ENCODE measurements at places on chromosomes 3 and 15.

DNA sequence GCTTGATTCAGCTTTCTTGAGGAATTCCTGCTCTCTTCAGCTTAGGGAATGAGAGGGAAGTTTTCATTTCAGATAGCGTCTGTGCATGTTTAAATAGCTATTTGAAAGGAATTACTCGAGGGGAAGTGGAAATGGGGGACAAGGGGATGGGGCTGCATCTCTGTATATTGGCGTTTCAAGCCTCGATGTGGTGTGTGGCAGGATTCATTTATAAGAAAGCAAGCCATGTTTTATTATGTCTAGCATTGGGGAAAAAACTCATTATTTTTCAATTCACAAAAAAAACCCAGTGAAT lies 1.0 kb downstream of the ATP2C1 start:
- DNase-seq, result no peak

DNA sequence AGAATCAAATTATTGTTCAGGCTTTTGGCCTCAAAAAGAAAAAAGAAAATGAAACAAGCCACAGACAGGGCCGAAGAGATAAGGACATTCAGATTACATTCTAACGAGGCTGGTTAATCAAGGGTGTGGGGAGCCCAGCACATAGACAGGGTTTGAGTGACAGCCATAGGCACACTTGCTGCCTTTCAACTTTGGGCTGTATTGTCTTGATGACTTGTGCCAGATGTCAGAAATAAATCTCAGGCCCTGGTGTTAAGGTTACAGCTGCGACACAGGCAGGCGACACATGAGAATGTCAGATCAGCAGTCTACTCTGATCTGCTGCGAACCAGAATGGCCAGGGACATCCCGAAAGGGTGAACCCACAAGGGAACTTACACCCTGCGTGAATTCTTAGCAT lies 231.2 kb upstream of the ARRDC4 start:
- no peak for DNase-seq

- no peak for DNase-seq
Observed at GRCh38 chr3:71240034-71240433, 343.5 kb downstream of the FOXP1 start.

DNA sequence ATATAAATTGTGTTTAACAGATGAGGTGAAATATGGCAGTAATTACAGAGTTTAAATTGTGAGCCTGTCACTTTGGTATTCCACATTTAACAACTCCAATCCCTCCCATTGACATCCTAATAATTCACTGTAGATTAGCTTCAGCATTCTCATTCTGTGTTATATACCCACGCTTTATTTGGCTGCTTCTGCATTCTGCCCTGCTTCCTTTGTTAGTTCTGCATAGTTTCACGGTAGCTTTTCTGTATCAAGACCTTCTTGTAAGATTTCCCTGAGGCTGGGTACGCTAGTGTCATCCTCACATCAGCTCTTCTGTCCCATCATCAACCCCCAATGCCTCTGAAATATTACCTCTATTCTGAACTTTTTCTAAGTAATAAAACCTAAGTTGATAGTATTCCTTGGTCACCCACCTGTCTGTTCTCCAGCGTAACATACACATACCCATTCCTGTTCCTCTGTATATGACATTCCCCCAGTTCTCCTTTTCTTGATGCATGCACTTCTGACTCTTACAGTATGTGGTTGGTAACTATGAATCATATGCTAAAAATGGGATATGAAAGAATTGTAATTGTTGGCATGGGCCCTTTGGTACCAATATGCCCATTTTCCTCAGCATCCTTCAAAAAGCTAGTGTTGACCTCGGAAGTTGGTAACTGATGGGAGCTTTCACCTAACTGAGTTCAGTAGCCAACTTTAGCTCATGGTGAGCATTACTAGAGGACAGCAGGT lies 171.2 kb downstream of the KLHL25 start:
- DNase-seq, result no peak

DNA sequence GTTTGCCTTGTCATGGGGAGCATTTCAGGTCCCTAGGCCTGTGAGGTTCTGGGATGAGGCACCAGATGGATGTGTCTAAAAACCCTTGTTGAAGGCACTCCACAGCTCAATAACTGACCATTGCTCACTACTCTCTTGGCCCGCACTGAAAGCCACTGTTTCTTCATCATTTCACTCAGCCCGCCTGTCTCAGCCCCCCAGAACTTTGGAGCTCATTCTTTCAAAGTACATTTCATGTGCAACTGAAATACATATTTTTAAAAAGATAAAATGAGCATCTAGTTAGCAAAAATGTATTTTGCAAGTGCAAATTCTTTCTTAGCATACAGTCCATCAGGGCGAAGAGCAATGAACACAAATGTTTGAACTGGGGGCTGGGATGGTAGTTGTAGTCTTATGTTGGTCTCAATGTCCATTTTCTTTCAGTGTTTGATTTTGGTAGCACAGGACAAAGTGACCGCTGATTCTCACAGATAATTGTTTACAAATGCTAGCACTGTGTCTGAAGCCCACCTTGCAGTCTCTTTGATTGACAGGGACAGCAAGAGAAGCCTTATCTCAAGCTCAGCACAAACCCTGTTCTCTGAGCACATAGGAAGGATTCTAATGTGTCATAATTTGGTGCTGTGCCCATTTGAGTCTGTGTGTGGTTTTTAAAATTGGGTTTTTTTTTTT lies 19.6 kb downstream of the HEMK1 start:
- no peak for DNase-seq

DNA sequence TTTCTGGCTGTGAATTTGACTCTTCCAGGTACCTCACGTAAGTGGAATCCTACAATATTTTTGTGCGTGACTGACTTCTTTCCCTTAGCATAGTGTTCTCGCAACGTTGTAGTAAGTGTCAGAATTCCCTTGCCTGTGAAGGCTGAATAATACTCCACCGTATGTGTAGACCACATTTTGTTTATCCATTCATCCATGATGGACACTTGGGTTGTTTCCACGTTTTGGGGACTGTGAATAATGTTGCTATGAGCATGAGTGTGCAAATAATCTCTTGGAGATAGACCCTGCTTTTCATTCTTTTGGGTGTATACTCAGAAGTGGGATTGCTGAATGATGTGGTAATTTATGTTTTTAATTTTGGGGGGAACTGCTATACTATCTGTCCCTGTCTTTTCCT lies 82.2 kb downstream of the APBA2 start:
- DNase-seq, result no peak

DNA sequence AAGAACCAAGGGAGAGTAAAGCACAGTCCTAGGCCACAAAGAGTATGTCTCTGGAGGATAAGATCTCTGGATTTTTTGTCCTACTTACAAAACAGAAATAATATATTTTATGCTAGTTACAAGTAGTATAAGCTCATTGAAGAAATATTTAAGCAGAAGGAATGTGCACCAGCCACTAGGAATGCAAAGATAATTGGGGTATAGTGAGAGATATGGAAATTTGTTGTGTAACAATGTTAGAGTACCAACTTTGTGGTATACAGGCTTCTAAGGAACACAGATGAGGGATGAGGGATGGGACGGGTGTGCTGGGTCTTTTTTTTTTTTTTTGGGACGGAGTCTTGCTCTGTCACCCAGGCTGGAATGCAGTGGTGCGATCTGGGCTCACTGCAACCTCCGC lies 26.5 kb downstream of the AKAP13 start:
- DNase-seq, result no peak

GRCh38 chr15:60494108-60494507 lies 15.2 kb upstream of the ICE2 start:
- no peak for DNase-seq

DNA sequence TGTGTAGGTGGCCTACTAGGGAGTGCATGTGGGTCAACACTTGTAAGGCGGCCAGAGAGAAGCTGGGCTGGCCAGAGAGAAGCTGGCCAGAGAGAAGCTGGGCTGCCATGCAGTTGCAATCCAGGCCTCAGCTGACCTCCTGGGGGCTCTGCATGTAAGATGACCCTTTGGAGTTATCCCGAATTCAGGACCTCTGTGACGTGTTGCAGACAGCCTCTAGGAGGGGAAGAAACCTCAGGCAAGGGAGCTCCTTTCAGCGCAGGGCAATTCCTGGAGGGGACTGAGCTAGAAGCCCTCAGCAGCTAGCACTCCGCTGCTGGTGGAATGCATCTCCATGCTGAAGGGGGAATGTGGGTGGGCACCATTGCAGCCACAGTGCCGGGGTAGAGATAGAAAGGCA lies 15.8 kb upstream of the KBTBD12 start:
- DNase-seq, result no peak
